ENCODE measurements at places on chromosomes 7 and 10.

DNA sequence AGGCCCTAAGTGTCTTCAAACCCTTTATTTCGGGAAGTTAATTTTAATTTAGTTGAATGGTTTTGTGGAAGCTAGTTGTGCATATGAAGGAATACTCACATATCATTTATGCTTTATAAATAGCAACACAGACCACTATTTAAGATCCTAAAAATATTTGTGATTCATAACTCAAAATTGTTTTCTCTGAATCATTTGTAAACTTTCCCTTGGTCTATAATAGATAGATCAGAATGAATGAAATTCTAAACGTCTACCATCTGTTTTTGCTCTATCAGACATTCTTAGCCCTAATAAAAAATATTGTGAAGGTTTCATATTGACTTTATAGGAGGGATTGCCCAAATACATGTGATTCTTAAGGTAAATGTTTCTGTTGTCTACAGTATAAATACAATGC lies 43.5 kb downstream of the LOXL4 start:
- no peak for DNase-seq
- H3K4me3 ChIP-seq, result no peak overlapping the region
- H3K4me1 ChIP-seq, result peaks cover 5% of the 10 kb centered on the region
- no peaks in the 10 kb centered on the region for H3K36me3 ChIP-seq
- no peaks in the 10 kb centered on the region for H3K27me3 ChIP-seq

DNA sequence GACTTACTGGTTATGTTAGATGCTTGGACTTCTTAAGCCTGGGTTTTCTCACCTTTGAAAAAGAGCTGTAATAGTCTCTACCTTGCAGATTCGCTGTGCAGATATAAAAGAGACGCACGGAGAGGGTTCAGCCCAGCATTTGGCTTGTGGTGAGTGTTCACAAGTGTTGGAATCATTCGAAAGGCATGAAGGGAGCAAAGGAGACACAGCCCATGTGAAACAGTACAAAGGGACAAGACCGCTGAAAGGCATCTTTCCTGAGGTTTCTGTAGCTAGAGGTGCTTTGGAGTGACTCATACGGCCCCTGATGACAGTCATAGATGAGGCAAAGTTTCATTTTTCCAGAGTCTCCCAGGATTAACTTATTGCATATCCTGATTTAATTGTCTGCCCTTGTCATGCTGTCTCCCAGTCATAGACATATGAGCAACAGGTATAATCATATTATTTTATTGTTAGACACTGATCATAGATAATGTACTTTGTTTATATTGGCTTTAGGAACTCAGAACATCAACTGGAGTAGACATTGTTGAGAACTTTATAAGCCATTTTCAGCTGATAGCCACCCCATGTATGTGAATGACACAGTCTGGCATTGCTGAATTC lies 171.1 kb downstream of the ADRA2A start:
- no peaks in the 10 kb centered on the region for H3K36me3 ChIP-seq
- no peak overlapping the region for H3K4me3 ChIP-seq
- no peak overlapping the region for H3K27ac ChIP-seq
- no peaks in the 10 kb centered on the region for H3K27me3 ChIP-seq
- no peaks in the 10 kb centered on the region for H3K4me1 ChIP-seq

DNA sequence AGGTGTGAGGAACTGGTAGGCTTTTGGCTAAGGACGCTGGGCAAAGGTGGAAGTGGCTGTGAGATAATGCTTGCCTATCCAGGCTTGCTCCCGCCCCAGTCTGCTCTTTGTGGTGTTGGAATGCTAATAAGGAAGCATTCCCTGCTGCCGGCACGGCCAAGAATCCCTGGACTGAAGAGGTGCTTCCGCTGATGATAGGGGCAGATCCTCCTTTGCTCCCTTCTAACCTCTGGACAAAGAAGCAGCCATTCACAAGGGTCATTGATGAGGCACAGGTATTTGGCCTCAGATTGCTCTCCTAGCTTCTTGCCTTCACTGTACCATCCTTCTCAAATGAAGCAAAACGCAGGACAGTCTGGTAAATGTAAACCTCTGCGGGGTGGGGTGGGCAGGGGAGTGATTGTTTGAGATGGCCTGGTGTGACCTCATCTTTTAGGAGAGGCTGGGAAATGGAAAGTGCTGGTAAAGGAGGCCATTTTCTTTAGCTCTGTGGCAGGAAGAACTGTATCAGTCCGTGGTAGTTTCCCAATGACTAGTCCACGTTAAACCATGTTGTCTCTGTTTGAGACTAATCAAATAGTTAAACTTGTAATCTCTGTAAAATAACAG lies 1.7 kb downstream of the PGAM1 start:
- DNase-seq, result peak; percentile 65
- peak overlapping the region; percentile 99 for H3K4me3 ChIP-seq
- peaks cover 5% of the 10 kb centered on the region for H3K4me1 ChIP-seq
- H3K36me3 ChIP-seq, result peaks cover 16% of the 10 kb centered on the region
- no peaks in the 10 kb centered on the region for H3K27me3 ChIP-seq

DNA sequence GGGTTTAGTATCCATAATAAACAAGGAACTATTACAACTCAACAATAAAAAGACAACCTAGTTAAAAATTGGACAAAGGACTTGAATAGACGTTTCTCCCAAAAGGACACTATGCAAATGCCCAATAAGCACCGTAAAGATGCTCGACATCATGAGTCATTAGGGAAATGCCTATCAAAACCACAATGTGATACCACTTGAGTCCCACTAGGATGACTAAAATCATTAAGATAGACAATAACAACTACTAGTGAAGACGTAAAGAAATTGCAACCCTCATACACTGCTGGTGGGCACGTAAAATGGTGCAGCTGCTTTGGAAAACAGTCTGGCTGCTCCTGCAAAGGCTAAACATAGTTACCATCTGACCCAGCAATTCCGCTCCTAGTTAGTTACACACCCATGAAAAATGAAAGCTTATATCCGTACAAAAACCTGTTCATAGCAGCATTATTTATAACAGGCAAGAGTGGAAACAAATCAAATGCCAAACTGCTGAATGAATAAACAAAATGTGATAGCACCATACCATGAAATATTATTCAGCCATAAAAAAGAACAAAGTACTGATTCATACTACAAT lies 17.3 kb downstream of the CCDC3 start:
- H3K4me3 ChIP-seq, result no peak overlapping the region
- no peak overlapping the region for H3K27ac ChIP-seq
- H3K36me3 ChIP-seq, result no peaks in the 10 kb centered on the region

DNA sequence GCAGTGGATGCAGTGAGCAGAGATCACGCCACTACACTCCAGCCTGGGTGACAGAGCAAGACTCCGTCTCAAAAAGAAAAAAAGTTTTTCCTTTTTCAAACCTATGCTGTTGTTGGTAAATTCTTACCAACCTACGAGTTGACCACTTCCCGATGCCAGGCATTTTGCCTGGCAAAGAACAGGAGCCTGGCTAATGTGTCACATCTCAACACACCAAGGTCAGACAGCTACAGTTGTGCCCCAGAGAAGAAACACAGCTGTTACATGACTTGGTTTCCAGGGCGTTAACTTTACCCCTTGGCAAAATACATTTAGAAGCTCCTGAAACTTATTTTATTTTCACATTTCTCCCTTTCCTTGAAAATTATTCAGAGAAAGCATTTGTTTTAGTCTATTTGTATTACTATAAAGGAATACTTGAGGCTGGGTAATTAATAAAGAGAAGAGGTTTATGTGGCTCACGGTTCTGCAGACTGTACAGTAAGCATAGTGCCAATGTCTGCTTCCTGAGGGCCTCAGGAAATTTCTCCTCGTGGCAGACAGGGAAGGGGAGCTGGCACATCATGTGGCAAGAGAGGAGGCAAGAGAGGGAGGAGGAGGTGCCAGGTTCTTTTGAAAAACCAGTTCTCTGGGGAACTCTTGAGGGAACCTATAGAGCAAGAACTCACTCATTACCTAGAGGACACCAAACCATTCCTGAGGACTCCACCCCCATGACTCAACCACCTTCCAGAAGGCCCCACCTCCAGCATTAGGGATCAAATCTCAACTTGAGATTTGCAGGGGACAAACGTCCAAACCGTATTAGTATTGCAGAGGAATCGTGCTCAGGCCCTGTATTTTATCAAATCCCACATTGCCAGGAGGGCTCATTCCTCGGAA lies 83.3 kb downstream of the PAXIP1 start:
- no peaks in the 10 kb centered on the region for H3K36me3 ChIP-seq
- H3K27me3 ChIP-seq, result no peaks in the 10 kb centered on the region
